NCI-H748 treated with DMSO at 0.1 percent for 48 hours (cell line): ENCODE measurements at places on chromosomes 1 and 21.

DNA sequence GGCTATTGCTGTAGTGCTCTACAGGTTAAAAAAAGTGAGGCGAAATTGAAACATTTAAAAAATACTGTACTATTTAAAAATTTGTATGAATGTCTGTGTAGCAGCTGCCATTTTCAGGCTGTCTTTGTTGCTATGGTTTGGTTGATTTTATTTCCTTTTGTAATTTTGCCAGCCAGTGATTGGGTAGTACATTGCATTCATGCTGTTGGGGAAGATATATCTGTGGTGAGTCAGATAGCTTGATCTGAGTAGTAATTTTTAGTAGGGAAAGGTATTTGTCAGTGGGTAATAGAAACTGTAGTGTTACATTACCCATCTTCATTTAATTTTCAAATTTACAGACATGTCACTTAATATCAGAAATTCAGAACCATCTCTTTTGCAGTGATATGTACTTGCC lies 15.0 kb downstream of the NFIA start:
- DNase-seq = no peak

DNA sequence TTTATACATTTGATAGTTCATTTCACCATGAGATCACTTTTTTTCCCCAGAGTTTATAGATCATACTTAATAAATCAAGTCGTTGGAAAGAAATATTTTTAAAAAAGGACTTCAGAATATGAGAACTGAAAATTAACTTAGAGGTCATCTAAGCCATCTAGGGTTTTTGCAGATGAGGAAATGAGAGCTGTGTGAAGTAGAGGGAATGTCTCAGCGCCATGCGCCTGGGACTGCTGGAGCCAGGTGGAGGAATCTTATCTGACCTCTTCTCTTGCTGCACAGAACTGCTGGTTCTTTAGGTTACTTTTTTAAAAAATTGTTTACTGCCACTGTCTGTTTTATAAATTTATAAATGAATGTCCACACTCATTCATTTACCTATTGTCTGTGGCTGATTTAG lies 11.5 kb downstream of the SH3BGR start:
- no peak for DNase-seq

GRCh38 chr21:28272272-28272992 lies 720.2 kb downstream of the LTN1 start:
- no peak for DNase-seq

GRCh38 chr1:214067853-214068703 lies 80.3 kb downstream of the PROX1 start:
- DNase-seq = no peak

GRCh38 chr1:46451948-46452930 lies 37.4 kb upstream of the DMBX1 start:
- no peak for DNase-seq

- DNase-seq = no peak
Observed at GRCh38 chr1:219555031-219555692, 57.7 kb downstream of the ZC3H11B start.

DNA sequence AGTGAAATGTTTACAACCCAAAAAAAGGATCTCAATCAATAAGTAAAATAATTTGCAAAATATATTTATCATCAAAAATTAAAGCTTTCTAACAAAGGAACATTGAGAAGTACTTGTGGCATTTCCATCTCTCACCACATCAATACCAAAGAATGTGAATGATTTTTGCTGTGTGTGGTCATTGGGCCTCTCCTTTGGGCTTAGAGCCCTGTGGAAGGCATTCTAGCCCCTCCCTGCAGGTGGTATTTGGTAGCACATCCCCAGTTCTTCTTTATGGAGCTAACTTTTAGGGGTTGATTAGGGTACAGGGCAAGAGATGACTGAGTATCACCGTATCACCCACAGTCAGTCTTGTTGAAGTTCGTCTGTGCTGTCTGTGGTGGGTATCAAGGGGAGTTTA lies 294.1 kb upstream of the SGIP1 start:
- DNase-seq = no peak

GRCh38 chr1:241596633-241597032 lies 43.5 kb downstream of the CHML start:
- DNase-seq = no peak

- no peak for DNase-seq
Observed at GRCh38 chr21:42003051-42003461, 7.1 kb downstream of the ZBTB21 start.

DNA sequence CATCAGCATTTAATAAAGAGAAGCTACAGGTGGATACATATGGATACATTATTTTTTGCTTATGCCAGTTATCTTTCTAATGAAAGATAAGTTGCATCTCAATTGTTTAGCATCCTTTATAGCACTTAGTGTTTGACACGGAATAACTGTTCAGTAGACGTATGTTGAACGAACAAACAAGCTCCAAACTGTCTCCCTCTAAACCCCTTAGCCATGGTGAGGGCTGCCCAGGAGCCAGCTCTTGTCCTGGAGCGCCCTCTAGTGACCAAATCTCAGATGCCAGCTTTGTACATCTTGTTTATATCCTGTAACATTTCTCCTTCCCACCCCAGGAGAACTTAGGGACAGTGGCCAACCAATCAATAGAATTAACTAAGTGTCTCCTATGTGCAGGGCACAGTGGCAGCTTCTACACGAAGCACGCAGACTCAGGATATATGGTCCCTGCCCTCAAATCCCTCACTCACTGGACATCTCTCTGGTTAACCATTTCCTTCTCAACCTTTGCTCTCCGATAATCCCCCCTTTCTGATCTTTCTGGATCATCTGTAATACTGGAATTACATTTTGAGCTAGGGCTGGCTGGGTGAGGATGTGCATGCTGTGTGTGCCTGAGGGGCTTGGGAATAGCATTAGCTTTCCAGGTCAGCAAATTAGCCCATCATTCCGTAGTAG lies 22.9 kb downstream of the KCNA10 start:
- peak; percentile 88 for DNase-seq
